ENCODE measurements at places on chromosomes 5 and 9. TPM values are rescaled to one million over a fixed set of nuclear protein-coding genes. Genes with fewer than 3 reads are reported as not detected.

DCAF10 gene
- 14.9 TPM for total RNA-seq

DNA sequence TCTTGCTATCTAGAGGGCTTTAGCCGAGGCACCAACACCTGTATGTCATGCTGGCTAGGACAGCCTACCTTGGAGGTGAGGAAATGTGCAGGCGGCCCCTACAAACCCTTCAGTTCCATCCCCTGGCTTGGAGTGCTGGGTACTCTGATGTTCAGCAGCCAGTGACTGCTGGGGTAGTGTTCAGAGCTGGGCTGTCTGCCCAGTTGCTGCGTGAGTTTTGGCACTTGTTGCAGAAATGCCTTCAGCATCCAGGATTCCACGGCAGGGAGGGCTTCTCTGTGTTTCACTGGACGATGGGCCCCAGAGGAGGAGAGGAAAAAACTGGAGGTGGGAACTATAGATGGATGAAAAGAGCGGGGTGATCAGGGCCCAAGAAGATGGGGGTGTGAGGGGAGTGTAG is 10.4 kb downstream of the SWI5 start:
- no peaks in the 10 kb centered on the region for H3K4me1 ChIP-seq
- no peak overlapping the region for H3K27ac ChIP-seq
- H3K4me3 ChIP-seq, result no peak overlapping the region
- peaks cover 13% of the 10 kb centered on the region for H3K36me3 ChIP-seq

- H3K27me3 ChIP-seq, result no peaks in the 10 kb centered on the region
- H3K36me3 ChIP-seq, result no peaks in the 10 kb centered on the region
- no peak overlapping the region for H3K27ac ChIP-seq
- no peak for DNase-seq
- no peaks in the 10 kb centered on the region for H3K4me1 ChIP-seq
These were observed 30.0 kb upstream of the FOXB2 start for GRCh38 chr9:76989501-76989900.

AQP3 gene
- 8.7 TPM for total RNA-seq

DNA sequence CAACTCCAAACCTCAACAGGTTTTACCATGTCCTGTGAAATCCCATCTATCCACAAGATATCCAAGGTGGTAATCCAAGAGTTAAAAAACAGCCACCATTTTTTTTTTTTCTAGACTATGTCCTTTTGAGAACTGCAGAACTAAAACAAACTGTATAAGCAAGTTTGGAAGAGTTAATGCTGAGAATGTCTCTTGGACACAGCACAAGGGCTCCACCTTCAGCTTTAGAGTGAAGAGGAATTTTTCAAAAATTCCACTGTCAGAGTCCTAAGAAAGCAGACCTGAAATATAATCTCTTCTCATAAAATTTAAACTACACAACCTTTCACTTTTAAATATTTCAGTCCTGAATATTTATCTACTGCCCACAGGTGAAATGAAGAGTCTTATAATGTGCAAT is 167.8 kb upstream of the CCNG1 start:
- no peaks in the 10 kb centered on the region for H3K27me3 ChIP-seq
- H3K4me1 ChIP-seq, result no peaks in the 10 kb centered on the region
- DNase-seq, result no peak

RNF224 gene
- not detected for total RNA-seq

DNA sequence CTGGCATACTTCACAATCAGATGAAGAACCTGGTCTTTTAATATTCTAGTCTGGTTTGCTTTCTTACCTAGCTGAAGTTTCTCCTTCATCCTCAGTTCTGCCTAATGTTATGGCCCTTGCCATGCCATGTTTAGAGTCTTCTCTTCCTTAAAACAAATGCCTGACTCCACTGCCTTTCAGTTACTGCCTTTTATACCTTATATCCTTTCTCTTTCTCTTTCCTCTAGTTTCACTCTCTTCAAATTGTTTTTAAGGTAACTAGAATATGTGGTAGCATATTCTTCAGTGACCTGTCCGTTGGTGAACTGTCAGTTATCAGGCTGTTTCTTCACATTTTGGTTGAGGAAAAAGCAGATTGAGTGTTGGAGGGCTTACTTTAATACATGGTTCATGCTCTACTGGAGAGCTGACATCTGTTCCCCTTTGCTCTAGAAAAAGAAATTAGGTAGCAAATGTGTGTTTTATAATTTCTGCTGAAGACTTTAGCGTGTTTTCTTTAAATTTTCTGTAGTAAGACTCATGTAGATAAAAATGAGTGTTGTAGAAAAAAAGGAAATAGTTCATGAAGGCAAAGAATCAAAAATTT is 103.8 kb downstream of the DMXL1 start:
- peaks cover 5% of the 10 kb centered on the region for H3K36me3 ChIP-seq
- no peak overlapping the region for H3K27ac ChIP-seq
- no peaks in the 10 kb centered on the region for H3K27me3 ChIP-seq
- H3K4me1 ChIP-seq, result no peaks in the 10 kb centered on the region

GRCh38 chr9:95854386-95855020 is 21.0 kb upstream of the ERCC6L2 start:
- no peaks in the 10 kb centered on the region for H3K27me3 ChIP-seq
- no peak overlapping the region for H3K27ac ChIP-seq
- no peak overlapping the region for H3K4me3 ChIP-seq

DNA sequence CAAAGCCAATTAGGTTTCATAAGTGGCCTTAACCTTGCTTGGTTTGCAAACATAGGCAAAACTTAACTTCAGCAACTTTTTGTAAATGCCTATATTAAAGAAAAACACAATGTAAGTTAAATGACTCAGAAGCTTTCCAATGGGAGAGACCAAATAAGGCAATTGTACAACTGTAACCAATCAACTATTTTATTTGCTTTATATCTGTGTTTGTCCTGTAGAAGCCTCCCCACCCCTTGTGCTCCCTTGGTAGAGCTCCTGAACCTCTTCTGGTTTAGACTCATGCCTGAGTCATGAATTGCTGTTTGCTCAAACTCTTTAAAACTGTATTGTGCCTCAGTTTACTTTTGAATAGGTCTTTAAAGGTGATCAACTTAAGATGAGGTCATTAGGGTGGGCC is 3.0 kb upstream of the C1QTNF3 start:
- H3K27me3 ChIP-seq, result no peaks in the 10 kb centered on the region
- H3K4me1 ChIP-seq, result peaks cover 9% of the 10 kb centered on the region
- H3K27ac ChIP-seq, result no peak overlapping the region
- no peak for DNase-seq
- no peak overlapping the region for H3K4me3 ChIP-seq
- H3K36me3 ChIP-seq, result no peaks in the 10 kb centered on the region

GRCh38 chr5:145280806-145281205 is 554.3 kb downstream of the PRELID2 start:
- no peak for DNase-seq
- H3K27me3 ChIP-seq, result no peaks in the 10 kb centered on the region
- no peaks in the 10 kb centered on the region for H3K4me1 ChIP-seq
- H3K27ac ChIP-seq, result no peak overlapping the region

DNA sequence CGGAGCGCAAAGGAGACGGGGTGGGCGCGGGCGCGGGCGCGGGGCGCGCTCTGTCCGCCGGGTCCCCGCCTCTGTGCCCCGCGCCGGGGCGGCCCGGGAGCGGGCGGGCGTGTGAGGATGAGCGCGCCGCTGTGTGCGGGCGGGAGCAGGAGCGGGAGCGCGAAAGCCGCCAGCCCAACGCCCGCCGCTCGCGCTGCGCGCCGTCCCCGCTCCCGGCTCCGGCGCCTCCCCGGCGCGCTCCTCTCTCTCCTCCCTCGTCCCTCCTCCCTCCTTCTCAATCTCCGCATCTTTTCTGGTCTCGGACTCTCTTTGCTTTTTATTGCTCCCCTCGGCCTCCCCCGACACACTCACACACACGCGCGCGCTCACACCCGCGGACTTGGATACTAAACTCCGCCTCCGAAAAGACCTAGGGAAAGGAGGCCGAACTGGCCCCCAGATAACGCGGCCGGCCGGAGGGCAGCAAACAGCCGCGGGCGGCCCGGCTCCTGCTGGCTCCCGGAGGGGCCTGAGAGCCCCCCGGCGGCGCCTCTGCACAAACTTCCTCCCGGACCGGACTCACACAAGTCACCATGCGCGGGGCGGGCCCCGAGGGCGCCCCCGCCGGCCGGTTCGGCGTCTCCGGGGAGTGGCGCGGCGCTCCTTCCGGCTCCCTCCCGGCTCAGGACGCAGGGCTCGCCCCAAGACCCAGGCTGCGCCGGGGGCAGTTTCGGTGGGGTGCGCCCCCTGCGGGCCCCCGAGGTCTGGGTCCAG is at the start of gene FIBCD1:
Gene FIBCD1, minus strand, starts transcription at position 596 of the 753 bp plus-strand sequence. CDS start 640 bp downstream, outside the sequence.
- H3K27ac ChIP-seq, result no peak within 1 kb of the TSS
- peaks cover 6% of the 10 kb centered on the region for H3K4me1 ChIP-seq
- no peaks in the 10 kb centered on the region for H3K36me3 ChIP-seq
- no peak within 1 kb of the TSS for H3K4me3 ChIP-seq

- no peak for DNase-seq
- H3K4me3 ChIP-seq, result no peak overlapping the region
These were observed 171.4 kb downstream of the SGCD start for GRCh38 chr5:156498226-156498980.

DNA sequence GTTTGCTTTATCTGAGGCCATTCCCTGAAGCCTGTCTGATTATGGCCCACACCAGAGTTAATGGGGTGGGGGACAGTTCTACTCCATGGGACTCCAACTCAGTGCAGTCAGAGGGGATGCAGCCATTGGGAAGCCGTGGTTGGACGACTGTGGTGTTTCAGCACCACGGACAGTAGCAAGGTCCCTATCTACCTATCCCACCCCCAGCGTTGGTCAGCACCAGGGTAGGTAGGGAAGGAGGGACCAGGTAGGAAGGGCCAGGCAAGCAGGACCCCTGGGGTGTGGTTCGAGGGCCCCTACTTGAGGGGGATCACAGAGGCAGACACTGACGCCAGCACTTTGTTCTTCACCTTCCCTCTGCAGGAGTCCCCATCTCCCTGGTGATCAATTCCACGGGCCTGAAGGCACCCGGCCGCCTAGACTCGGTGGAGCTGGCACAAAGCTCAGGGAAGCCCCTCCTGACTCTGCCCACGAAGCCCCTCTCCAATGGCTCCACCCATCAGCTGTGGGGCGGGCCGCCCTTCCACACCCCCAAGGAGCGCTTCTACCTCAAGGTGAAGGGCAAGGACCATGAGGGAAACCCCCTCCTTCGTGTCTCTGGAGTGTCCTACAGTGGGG is 33.2 kb downstream of the HMCN2 start:
- DNase-seq, result no peak
- no peaks in the 10 kb centered on the region for H3K27me3 ChIP-seq
- no peak overlapping the region for H3K4me3 ChIP-seq

DNA sequence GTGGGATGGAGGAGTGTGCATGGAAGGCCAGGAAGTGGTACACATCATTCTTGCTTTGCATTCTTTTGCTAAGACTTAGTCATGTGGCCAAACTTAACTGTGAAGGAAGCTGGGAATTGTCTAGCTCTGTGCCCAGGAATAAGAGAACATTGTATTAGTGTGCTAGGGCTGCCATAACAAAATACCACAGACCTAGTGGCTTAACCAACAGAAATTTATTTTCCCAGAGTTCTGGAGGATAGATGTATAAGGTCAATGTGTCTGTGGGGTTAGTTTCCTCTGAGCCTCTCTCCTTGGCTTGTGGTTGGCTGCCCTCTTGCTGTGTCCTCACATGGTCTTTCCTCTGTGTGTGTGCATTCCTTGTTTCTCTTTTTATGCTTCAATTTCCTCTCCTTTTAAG is 32.4 kb downstream of the NNT start:
- no peak overlapping the region for H3K27ac ChIP-seq
- DNase-seq, result no peak
- H3K4me1 ChIP-seq, result no peaks in the 10 kb centered on the region
- peaks cover 12% of the 10 kb centered on the region for H3K36me3 ChIP-seq
- no peak overlapping the region for H3K4me3 ChIP-seq

GRCh38 chr5:135135530-135136226 is 101.7 kb upstream of the PITX1 start:
- H3K27me3 ChIP-seq, result no peaks in the 10 kb centered on the region
- no peak for DNase-seq
- peak overlapping the region; percentile 59 for H3K27ac ChIP-seq
- no peaks in the 10 kb centered on the region for H3K4me1 ChIP-seq
- no peaks in the 10 kb centered on the region for H3K36me3 ChIP-seq

ARL15 gene
- 5.6 TPM for total RNA-seq

- H3K27ac ChIP-seq, result no peak overlapping the region
- no peaks in the 10 kb centered on the region for H3K36me3 ChIP-seq
- H3K4me3 ChIP-seq, result no peak overlapping the region
- no peak for DNase-seq
- H3K4me1 ChIP-seq, result no peaks in the 10 kb centered on the region
- H3K27me3 ChIP-seq, result no peaks in the 10 kb centered on the region
These were observed 286.1 kb upstream of the ACTBL2 start for GRCh38 chr5:57768745-57769144.

GRCh38 chr5:179158556-179158955 is 98.4 kb downstream of the ZNF354C start:
- H3K4me3 ChIP-seq, result no peak overlapping the region
- no peaks in the 10 kb centered on the region for H3K36me3 ChIP-seq
- H3K27me3 ChIP-seq, result no peaks in the 10 kb centered on the region
- no peaks in the 10 kb centered on the region for H3K4me1 ChIP-seq

GRCh38 chr9:83435301-83435700 is 102.9 kb downstream of the FRMD3 start:
- no peak overlapping the region for H3K27ac ChIP-seq
- no peaks in the 10 kb centered on the region for H3K4me1 ChIP-seq
- H3K36me3 ChIP-seq, result no peaks in the 10 kb centered on the region

- no peak within 1 kb of the TSS for H3K27ac ChIP-seq
- no peaks in the 10 kb centered on the region for H3K27me3 ChIP-seq
- no peak for DNase-seq
- H3K4me3 ChIP-seq, result no peak within 1 kb of the TSS
These were observed at the start of gene CDHR2 for GRCh38 chr5:176548967-176549444. CDHR2 (plus strand) TSS chr5:176549342; CDS start chr5:176565353, 16,011 bp downstream.

DNA sequence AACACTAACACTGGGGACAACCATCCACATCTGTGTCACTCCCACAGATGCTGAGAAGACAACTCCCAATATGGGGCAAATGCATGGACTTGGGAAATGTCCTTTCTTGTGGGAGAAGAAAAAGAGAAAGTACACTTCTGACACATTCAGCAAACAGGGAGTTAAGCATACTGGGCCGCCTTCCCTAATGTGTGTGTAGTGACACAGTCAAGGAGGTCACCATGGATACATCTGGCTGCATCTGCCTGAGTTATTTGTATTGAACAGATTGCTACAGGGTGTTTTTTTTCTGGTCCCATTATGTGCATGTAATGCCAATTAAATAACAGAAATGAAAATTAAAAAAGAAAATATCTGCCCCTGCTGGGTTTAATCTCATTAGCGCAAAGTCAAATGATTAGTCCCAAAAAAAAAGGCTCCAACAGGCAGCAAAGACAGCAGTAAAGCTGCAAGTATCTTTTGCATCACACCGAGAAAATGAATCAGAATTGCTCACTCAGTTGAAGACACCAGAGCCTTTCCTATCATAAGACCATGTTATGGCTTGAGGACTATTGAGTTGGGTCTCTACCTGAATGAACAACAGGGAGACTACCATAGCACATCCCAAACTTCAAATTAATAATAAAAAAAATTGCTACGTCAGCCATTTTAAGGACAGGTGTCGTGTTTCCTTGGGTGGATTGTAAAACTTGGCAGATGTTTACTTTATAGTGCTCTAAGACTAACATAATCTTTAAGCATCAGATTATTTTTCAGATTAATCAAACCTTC is 395.9 kb downstream of the DTWD2 start:
- H3K4me3 ChIP-seq, result no peak overlapping the region
- no peaks in the 10 kb centered on the region for H3K36me3 ChIP-seq
- no peak overlapping the region for H3K27ac ChIP-seq
- H3K4me1 ChIP-seq, result no peaks in the 10 kb centered on the region
- DNase-seq, result no peak

All from CD8-positive, alpha-beta memory T cell (primary cell).